Choroid plexus epithelial cell (primary cell): ENCODE measurements at places on chromosomes 2 and 18.
A peak's percentile ranks its signal among the peaks of the same experiment; 100 is the strongest.

GRCh38 chr2:7660816-7661215, 743.6 kb downstream of the RNF144A start:
- DNase-seq: no peak

DNA sequence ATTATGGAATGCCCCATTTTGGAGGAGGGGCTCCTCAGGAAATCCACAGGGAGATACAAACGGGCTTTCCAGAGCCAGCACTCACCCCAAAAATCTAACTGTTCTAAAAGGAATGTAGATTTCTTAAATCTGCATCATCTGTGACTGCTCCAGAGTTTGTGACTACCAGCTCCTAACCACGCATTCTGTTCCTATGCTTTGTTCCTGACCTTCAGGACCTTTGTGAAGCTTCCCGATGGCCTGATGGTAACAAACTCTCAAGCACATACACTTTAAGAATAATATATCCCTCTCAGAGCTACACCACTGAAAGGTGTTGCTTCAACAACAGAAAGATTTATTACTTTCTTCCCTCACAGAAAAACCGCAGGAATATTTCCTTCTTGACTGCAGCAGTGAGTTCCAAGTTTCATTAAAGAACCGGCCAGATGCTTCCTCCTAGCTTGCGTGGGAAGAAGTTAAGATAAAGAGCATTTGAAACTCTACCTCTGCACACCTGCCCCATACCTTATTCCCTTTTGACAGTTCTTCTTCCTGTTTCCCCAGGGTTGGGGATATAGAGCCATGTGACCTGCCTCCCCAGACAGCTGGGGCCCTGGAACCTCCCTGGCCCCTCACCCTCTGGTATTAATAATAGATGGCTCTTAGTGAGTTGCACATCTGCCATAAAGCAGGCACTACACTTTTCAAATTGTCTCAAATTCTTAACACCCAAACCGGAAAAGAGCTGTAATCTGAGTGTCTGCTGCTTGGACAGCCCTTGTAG, 40.2 kb upstream of the EML4 start:
- DNase-seq: peak; percentile 47

DNA sequence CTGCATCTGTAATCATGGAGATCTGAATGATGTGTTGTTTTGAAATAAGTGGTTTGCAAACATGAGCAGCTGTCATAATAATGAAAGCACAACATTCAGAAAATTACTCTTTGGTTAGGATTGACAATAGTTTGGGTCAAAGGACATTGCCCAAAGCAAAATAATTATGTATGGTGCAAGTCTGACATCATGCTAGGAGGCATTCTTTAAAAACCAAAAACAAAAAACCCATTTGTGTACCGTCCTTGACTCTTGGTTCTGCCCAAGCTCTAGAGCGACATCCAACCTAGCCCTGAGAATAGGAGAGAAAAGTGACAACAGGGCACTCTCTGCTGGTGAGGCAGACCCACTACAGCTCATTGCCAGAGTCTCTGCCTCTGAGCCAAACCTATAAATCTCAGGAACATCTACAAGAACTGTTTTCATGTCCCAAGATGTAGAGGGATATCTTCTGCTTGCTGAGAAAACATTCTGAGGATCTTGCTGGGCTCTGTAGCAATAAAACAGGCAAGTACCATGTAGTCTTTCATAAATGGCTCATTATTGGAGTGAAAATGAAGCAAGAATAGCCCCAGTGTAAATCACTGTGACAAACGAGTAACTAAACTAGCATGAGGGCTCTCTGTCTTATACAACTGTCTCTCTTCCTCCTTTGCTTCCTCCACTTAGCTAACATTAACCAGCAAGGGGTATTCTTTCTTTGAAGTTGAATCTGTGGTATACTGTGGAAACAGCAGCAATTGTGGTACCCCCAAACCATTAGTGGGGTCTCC, 266.8 kb upstream of the CXCR4 start:
- peak; percentile 53 for DNase-seq

DNA sequence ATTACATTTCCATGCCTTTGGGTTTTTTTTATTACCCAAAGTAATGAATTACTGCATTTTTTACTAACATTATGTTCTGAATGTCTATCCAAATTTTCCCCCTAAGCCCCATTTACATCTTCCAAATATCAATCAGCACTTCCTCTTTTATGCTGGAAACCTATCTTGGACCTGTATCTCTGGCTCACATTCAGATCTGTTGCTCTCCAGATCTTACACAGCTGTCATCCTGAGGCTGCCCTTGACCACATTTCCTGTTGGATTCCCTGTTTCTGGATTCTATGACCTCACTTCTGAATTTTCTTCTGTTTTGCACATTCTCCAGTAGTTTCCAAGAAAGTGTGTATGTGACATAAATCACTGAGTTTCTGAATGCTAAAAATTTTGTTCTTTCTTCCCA, 146.7 kb downstream of the PDE1A start:
- DNase-seq: peak; percentile 39

DNA sequence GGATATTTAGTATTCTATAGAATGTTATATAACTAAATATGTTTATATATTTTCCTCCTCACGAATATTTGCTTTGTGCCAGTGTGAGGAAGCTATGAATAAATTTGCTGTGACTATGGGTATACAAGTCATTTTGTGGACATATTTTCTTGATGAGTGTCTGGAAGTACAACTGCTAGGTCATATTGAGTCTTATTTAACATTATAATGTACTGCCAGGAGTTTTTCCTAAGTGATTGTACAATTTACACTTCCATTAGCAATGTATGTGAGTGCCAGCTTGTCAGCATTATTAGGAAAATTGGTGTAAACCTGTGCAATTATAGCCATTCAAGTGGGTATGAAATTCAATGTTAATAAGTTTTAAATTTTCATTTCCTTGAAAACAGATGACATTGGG, 1328.9 kb upstream of the TMEFF2 start:
- DNase-seq: peak; percentile 1

GRCh38 chr18:33733376-33733775, 155.4 kb downstream of the ASXL3 start:
- no peak for DNase-seq

DNA sequence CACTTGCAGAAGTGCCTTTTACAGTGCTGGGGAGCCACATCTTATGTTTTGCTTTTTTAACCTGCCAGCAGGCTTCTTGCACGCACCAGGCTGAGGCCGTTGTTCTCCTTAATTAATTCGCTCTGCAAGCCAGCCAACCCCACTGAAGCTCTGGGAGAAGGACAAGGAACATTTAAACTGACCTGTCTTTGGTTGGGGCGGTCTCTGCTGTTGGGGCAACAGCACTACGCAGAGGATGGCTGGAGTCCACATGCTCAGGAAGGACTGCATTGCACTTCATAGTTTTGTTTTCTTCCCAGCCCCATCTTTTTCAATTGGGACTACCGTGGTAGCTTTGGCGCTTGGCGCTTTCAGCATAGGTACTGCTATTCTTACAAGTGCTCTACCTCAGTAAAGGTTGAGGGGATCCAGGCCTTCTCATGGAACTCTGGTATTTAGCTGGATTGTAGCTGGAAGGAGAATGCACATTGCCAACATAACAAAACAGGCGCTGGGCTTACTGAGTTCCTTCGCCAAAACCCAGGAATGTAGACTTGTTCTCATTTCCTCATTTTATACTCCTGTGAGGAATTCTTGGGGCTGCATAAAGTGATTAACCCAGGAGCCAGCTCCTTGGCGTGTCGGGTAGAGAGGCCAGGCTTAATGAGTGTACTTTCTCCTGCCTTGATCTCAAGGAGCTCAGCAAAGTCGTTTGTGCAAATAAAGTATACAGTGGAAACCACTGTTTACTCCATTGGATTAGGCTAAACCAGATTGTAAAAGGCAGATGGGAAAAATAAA, 146.2 kb downstream of the PRKCE start:
- DNase-seq: no peak

- peak; percentile 30 for DNase-seq
These were observed 62.3 kb upstream of the YWHAQ start for GRCh38 chr2:9693196-9693491.

GRCh38 chr2:172431993-172432392, 4.6 kb downstream of the ITGA6 start:
- no peak for DNase-seq

GRCh38 chr2:133044556-133044955, 374.6 kb upstream of the LYPD1 start:
- no peak for DNase-seq

DNA sequence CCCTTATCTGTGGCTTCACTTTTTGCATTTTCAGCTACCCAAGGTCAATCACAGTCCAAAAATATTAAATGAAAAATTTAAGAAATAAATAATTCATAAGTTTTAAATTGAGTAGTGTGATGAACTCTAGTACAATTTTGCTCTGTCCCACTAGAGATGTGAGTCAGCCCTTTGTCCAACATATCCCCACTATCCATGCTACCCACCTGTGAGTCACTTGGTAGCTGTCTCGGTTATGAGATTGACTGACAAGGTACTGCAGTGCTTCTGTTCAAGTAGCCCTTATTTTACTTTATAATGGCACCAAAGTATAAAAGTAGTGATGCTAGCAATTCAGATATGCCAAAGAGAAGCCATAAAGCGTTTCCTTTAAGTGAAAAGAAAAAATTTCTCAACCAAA, 28.8 kb downstream of the ADCY3 start:
- DNase-seq: no peak

DNA sequence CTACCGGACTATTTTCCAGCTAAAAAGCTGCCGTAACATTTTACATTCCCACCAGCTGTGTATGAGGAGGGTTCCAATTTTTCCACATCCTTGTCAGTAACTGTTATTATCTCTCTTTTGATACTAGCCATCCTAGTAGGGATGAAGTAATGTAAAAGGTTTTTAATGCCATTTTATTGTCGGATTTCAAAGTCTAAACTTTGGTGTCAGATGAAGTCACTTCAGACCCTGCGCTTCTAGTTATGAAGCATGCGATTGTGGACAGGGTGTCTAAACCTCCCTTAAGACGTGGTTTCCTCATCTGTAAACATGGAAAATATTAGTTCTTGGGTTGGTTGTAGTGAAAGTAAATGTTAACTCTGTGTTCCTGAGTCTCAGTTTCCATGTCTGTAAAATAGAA, 4.7 kb downstream of the DGKD start:
- no peak for DNase-seq

DNA sequence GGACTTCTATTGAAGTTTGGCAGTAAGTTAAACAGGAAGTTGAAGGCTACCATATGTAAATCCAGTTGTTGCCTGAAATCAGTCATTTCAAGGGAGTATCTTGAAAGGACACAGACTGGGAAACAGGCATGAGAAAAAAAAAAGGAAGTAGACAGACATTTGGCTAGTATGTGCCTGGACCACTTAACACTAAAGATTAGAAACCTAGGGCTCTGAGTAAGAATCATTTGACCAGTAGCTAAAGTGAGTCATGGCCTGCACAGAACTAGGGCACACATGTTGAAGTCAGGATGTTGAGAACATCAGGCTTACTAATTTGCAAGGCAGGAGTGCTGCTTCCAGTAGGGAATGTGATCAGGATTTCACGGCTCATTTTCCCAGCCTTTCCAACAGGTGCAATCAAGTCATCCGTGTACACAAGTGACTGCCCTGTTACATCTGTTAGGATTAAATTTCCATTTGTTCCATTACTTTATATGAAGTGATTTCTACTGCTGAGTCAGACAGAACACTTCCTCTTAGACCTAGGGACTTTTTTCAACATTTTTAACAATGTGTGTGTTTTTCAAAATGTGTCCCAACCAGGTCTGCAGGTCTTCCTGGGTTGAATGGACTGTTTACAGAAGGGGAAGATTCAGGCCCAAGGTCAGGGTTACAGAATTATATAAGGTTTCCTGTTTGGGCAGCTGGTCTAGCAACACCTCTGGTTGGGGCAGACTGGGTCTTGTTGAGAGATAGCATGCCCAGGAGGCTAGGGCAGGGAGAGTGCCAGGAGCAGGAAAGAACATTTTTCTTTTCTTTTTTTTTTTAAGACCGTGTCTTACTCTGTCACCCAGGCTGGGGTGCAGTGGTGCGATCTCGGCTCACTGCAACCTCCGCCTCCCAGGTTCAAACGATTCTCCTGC, 145.6 kb downstream of the TGIF1 start:
- DNase-seq: peak; percentile 95

GRCh38 chr2:237726401-237726830, 72.2 kb upstream of the RBM44 start:
- DNase-seq: peak; percentile 91

GRCh38 chr2:219284501-219285372, 5.6 kb downstream of the DNAJB2 start:
- DNase-seq: no peak

- DNase-seq: no peak
These were observed 25.1 kb upstream of the INPP4A start for GRCh38 chr2:98419544-98419943.

GRCh38 chr2:221655300-221655699, 83.2 kb upstream of the EPHA4 start:
- no peak for DNase-seq

DNA sequence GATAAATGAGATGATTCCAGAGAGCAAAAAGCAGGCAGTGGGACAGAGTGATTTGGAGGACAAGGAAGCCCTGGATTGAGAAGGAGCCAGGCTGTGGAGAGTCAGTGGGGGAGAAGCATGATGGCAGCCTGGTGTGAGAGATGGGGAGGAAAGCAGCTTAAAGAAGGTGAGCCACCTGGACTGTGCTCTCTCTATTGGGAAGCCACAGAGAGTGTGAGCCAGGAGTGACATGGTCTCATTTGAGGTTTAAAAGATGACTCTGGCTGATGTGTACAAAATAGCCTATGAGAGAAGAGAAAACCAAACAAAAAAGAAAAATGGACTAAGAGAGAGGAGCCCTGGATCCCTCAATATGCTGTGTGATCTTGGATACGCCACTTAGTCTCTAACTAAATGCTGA, 12.9 kb upstream of the EPAS1 start:
- DNase-seq: no peak

GRCh38 chr2:64056021-64056420, 36.8 kb upstream of the VPS54 start:
- DNase-seq: no peak

DNA sequence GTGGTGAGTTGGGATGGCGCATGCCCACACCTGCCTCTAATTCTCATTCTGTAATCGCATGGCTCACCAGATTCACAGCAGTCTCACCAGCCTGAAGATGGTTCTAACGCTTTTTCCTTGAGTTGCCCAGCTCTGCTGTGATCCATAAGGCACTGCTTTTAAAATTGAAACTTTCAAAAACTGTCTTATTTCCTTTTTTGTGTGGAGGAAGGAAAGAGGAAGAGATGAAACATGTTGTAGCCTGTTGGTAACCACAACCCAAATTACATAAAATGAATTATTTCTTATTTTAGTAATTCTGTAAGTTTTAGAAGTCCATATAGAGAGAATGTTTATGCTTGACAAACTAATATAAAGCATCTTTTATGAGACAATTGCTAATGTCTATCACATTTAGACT, 165.4 kb downstream of the RBM43 start:
- DNase-seq: no peak

GRCh38 chr2:224126440-224126839, 87.4 kb upstream of the SERPINE2 start:
- DNase-seq: no peak

- DNase-seq: peak; percentile 22
These were observed 19.3 kb upstream of the ALK start for GRCh38 chr2:29940706-29941105.
